ENCODE measurements at places on chromosomes 7 and 10.

GRCh38 chr10:6520138-6520537, 59.9 kb downstream of the PRKCQ start:
- no peak for DNase-seq

DNA sequence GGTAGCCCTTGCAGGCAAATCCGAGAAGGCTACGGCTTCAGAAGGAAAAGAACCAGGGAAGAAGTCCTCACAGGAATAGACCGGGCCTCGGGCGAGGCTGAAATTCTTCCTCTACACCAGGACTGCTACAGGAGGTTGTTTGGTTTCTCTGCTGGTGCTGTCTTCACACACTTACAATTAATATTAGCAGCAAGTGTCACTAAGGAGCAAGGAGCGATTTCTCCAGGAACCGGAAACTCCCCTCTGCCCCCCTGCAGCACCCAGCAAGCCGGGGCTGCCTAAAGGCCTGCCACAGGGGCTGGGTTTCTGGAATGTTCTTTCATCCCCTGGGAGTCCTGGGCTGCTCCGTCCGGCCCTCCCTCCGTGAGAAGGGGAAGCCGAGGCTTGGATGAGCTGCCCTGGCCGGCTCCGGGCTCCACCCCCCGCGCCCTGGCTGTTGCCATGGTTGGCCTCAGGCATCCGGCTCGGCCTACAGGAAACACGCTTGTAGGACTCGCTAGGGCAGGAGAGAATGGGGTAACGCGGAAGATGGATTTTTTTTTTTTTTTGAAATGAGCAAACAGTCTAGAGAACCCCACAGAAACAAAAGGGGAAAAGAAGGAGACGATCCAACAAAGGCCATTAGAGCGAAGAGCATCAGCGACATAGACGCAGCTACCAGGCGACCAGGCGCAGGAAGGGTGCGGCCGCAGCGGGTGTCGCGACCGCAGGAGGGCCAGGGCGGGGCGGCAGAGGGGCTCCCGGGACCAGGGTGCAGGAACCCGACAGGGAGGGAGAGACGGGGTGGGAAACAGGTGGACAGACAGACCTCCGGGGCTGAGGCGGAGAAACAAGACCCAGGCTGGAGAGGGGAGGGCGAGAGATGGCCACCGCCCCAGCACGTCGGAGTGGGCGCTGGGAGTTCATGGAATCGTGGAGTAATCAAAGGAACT, 33.0 kb downstream of the EN2 start:
- DNase-seq = no peak

- DNase-seq = no peak
Measured at GRCh38 chr10:78811174-78811573, 257.6 kb upstream of the ZMIZ1 start.

- DNase-seq = no peak
Measured at GRCh38 chr7:123811056-123811455, 33.9 kb upstream of the HYAL4 start.

- DNase-seq = no peak
Measured at GRCh38 chr7:82566752-82567151, 123.2 kb upstream of the CACNA2D1 start.

DNA sequence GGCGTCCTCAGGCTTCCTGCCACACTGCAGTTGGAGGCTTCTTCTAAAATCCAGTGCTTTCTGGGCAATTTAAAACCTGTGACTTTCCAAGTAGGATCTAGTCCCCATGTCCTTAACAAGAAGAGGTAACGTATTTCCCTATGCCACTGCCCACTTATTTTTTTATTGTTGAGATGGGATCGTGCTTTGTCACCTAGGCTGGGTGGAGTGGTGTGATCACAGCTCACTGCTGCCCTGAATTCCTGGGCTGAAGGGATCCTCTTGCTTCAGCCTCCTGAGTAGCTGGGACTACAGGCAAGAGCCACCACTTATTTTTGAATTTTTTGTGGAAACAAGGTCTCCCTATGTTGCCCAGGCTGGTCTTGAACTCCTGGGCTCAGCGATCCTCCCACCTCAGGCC, 63.4 kb downstream of the DAGLB start:
- no peak for DNase-seq

- no peak for DNase-seq
Measured at GRCh38 chr7:30144657-30145306, 10.0 kb downstream of the MTURN start.

- DNase-seq = no peak
Measured at GRCh38 chr10:130392031-130392430, 255.8 kb downstream of the GLRX3 start.

DNA sequence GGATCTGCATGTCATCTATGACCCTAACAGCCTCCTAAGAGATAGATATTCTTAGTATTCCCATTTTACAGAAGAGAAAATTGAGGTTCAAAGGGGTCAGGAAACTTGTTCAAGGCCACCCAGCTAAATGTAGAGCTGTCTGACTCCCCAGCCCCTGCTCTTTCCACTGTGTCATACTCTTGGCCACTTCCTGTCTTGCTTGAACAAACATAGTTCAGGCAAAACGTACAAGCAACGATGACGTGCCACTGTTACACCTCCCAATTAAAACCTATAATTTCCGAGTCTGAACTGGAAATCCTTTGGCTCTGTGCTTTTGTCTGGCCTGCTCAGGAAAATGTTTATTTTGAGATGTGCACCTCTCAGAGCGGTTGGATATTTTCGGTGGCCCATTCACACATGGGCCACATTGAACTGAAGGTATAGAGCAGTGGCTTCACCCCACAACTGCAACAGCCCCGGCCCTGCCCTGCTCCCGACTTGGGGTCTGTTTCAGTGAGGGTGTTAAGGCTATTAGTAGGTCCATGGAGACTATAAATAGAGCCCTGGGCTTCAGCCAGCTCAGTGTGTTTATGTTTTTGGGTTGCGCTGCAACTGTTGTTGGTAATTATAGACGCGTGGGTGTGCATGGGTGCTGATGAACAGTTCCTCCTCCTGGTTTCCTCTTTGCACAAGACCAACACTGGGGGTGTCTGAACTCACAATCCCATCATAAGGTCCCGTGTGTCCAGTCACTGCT, 172.3 kb upstream of the ADO start:
- peak; percentile 46 for DNase-seq

DNA sequence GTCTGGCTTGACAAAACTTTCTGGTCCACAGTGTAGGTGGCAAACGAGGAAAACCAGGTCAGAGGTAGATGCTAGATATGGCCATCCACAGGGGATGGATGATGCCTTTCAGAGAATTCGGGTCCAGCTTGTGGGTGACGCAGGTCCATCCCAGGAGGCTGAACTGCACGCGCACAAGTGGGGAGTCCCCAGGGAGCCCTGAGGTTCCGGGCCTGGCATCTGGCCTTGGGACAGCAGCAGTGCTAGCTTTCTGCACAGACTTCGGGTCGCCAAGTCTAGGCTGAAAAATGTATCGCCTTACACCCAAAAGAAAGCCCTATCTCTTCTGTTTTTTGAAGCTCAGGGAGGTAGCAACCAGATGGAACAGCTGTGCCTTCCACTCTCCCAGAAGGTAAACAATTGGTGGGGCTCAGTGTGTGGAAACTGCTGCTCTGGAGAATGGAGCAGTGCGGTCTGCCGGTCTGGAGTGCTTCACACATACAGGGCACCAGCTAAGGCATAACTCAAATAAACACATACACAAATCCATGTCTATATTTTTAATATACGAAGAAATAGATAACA, 119.3 kb upstream of the ACBD5 start:
- DNase-seq = no peak

DNA sequence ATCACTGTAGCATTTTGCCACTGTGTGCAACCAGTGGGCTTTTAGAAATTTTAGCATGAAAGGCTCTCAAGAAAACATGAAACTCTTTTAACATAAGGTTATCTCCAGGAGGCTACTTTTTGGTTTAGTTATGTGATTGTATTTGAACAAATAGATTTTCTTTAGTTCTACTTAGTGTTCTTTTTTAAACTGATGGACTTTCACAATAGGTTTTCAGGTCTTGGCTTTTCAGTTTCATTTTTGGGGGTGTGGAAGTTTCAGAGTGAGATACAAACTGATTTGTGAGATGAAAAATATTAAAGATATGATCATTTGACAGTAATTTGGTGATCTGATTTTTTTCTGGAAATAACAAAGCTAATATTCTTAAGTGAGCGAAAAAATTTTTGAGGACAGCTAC, 344.1 kb downstream of the PHF14 start:
- no peak for DNase-seq

DNA sequence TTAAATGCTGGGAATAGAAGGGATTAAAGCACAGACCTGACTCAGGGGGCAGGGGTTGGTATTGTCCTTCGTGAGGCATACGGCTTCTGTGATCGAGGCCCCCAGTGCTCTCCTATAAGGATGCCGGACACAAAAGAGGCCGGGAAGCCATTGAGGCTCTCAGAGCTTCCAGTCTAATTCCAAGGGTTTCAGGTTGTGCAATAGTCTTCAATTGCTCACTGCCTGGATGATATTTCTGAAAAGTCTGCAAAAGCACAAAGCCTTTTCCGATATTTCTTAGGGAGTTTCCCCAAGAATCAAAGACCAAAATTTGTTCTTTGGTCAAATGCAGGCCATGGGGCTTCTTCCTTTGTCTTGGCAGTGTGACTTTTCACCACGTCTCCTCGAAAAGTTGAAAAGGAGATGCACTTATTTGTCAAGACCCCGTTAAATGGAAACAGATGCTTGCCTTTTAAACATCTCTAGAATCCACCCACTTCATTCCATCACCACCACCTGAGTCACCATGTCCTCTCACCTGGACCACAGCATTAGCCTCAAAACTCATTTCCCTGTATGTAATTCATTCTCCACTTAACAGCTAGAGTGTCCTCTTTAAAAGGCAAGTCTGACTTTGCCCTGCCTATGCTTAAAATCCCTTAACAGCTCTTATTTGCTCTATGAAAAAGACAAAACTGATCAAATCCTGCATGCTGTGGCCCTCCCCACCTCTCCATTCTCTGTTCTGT, 134.8 kb upstream of the NAMPT start:
- DNase-seq = no peak

DNA sequence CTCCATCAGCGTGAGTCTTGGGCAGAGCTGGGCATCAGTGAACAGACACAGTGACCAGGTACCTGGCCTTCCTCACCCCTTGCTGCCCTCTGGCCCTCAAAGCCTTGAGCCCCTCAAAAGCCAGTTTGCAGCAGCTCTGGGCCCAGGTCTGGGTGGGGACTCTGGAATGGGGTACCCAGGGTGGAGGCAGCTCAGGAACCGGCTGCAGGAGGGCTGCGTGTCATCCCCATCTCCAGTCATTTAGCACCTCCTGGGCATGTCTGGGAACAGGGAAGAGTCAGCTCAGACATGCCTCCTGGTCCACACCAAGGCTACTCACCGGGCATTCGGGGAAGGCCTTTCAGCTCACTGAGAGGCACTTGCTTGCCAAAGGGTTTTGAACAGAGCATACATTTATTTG, 503.3 kb downstream of the TCERG1L start:
- DNase-seq = no peak

GRCh38 chr10:51654918-51655317, 44.5 kb downstream of the CSTF2T start:
- DNase-seq = no peak

GRCh38 chr10:91460681-91461080, 50.5 kb downstream of the HECTD2 start:
- DNase-seq = no peak

- DNase-seq = no peak
Measured at GRCh38 chr7:51352174-51353100, 35.8 kb upstream of the COBL start.

GRCh38 chr10:60573336-60573735, 183.7 kb upstream of the ANK3 start:
- DNase-seq = no peak

DNA sequence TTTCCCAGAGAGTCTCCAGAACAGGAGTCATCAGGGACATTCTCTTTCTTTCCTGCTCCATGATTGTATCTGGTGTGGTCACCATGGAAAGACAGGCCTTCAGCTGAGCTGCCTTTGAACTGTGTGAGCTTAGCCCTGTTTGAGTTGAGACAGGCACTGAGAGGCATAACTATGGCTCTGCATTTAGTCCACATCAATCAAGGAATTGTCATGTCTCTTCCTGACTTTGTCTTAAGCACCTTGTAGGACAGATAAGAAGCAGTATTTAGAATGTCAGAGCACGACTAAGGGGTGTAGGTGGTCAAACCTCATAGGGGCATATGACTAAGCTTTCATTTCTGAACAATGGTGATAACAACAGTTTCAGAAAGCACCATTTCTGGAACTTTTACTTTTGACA, 53.5 kb downstream of the EPDR1 start:
- no peak for DNase-seq

DNA sequence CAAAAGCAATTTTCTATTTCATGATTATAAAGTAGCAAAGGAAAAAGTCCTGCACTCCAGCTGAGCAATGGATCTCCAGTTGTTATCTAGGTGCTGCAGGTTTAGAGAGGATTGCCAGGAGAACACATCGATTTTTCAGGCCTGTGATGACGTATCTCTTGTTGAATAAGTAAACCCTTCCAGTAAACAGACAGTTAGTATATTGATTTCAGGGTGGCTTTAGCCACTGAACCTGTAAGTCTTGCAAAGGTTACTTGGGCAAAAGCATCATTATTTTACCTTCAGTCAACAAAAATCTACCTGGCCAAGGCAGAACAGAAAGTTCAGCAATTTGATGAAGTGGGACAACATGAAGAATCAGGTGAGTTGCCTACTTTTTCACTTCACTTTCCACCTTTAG, 12.3 kb downstream of the EGFR start:
- DNase-seq = no peak

- no peak for DNase-seq
Measured at GRCh38 chr10:129646973-129647372, 179.9 kb downstream of the MGMT start.

DNA sequence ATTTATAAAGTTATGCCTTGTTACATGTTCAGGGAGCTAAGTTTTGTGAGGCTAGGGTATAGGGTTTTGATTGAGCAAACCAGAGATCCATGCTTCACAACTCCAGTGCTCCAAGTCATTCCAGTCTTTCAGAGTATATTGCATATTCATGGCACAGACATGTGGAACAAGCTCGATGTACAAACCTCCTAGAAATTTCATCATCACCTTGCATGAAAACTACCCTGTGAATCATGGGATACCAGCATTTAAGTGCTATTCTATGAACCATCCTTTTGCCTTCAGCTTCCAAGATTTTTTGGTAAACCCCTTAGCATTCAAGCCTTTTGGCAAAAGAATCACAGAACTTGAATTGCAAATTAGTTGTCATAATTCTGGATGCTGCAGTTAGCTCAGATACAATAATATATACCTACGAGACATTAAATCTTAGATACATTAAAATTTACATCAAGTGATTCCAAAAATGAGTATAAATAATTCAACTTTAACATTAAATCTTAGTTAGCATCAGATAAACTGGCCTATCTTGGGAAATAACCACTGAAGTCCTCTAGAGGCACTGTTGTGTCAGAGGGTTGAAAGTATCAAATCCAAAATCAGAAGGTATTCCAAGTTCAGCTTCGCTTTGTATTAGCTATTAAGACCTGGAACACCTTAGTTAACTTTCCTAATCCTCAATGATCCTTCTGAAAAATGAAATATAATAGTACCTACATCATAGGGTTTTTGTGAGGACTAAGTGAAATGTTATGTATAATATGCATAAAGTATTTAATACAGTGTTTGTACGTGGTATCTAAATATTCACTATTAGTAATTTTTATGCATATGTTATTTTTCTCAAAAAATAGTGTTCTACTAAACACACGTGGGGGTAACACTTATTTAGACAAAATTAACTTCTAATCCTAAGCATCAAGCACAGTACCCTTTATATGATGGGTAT, 55.5 kb upstream of the CABCOCO1 start:
- no peak for DNase-seq
